ENCODE measurements at places on chromosomes 3 and 15.

DNA sequence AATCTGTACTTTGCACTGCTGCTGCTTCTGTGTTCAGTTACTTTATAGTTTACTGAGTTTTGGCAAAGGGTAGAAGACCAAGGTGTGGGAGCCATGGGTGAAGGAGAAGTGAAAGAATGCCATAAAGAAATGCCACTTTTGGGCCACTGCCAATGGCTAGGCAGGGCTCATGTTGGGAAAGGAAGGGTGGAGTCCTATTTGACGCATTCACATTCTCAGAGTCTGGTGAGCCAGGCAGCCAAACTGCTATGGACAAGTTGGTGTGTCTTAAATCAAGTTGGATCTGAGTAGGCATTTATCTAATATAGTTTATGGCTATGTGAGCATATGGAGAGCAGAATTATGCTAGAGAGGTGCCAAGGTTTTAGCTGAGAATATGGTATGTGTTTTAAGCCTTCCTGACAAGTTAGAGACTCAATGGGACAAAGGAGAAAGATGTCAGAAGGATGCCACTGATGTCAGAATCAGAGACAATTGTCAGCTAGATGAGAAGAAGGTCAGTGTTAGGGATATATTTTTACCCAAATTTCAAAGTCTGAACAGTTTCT, 296.1 kb downstream of the AGBL1 start:
- DNase-seq, result no peak

- no peak for DNase-seq
Measured at GRCh38 chr15:66308531-66308930, 15.2 kb downstream of the DIS3L start.

- DNase-seq, result no peak
Measured at GRCh38 chr15:73127302-73127936, 75.2 kb downstream of the NEO1 start.

GRCh38 chr3:117304681-117305080, 595.1 kb downstream of the TUSC7 start:
- no peak for DNase-seq

GRCh38 chr3:86087160-86087871, 903.6 kb downstream of the VGLL3 start:
- DNase-seq, result no peak

DNA sequence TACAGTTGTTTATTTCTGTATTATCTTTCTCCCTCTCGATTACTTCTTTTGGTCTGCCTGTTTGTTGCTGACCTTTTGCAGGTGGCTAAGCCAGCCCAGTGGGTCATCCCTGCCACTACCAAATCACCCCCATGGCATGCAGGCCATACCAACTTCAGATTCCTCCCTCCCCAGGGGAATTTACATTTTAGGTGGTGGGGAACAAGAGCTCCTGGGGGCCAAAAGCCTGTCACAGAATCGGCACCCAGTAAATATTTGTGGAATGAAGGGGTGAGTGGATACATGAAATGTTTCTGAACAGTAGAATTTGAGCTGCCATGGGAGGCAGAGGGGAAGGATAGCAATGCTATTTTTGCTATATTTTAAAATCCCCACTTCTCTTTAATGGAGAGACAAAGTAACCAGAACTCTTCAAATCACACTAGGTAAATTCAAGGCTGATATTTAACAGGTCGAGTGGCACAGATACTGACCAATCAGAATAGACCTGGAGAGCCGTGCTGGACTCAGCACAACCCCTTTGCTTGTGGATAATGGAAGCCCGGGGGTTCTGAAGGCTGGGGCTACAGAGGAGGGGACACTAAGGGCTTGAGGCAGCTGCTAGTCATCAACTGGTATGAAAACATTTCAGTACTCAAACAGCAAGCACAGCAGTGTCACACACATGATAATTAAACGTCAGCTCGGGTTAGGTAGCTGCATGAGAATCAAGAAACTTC, 54.3 kb upstream of the SMAD3 start:
- DNase-seq, result no peak

- DNase-seq, result no peak
Measured at GRCh38 chr15:92105611-92106010, 252.1 kb downstream of the SLCO3A1 start.

GRCh38 chr15:68205954-68206539, 915 bp upstream of the CALML4 start:
- DNase-seq, result no peak

GRCh38 chr15:88399021-88399685, 68.0 kb downstream of the MRPL46 start:
- DNase-seq, result no peak

GRCh38 chr3:171684221-171684620, 126.1 kb downstream of the PLD1 start:
- no peak for DNase-seq

DNA sequence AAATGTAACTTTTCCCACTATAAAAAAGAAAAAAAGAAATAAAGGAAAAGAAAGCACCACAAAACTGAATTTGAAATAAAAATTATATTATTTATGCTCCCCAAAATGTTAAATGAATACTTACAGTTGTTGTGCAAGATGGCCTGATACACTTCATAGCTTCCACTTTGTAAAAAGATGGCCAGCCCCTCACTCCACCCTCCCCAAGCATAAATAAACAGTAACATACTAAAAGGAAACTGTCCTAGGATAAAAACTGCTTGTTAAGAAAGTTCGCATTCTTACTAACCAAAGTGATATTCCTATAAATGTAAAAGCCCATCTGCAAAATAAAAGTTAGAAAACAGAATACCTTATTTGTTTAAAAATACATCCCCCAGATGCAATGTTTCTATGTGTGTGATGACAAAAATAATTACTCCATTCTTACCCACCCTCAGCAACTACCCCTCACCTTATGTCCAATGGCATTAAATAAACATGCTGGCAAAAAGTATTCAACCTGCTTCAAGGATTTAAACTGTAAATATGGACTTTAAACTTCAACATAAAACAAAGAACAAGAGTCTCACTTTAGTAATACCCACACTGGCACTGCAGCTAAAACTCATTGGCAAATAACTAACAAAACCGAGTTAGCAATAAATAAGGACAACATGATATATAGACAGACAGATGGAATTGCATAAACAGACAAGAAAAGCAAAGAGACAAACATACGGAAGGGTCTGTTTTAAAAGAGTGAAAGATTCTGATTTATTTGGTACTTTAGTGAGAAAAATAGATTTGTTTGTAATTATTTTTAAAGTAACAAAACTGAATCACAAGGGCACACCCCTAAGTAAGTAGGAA, 47.7 kb downstream of the ZBTB20 start:
- DNase-seq, result no peak

DNA sequence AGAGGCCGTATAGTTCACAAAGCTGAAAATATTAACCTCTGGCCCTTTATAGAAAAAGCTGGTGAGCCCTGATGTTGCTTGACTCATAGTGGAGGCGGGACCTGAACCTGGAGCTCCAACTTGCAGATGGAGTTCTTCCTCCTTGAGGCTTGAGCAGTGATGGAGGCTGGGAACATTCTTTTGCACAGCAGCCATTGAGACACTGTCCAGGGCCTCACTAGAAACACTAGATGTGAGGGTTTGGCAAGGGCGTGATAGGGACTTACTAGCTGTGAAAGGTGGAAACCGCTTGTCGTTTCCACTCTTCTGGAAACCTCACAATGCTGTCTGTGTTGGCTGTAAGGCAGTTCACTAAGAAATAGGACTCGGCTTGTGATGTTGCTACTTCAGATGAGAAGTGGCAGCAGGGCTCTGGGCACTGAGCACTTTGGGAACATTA, 12.5 kb downstream of the SMAD6 start:
- DNase-seq, result no peak

DNA sequence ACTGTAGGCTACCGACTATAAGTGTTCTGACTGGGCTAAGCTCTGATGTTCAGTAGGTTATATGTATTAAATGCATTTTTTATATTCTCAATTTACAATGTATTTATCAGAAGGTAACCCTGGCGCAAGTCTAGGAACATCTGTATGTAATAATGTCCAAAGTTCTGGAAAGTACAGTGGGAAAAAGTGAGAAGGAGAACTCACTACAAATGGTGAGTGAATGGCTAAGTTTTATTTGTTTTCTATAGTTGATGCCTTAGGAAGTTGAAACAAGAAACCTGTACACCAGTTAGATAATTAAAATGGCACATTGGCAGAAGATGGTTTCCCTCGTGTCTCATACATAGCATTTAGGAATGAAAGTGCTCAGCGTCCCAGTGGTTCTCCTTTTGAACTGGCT, 333.4 kb upstream of the THRB start:
- no peak for DNase-seq

- no peak for DNase-seq
Measured at GRCh38 chr3:49164983-49165720, 979 bp downstream of the CCDC71 start.

DNA sequence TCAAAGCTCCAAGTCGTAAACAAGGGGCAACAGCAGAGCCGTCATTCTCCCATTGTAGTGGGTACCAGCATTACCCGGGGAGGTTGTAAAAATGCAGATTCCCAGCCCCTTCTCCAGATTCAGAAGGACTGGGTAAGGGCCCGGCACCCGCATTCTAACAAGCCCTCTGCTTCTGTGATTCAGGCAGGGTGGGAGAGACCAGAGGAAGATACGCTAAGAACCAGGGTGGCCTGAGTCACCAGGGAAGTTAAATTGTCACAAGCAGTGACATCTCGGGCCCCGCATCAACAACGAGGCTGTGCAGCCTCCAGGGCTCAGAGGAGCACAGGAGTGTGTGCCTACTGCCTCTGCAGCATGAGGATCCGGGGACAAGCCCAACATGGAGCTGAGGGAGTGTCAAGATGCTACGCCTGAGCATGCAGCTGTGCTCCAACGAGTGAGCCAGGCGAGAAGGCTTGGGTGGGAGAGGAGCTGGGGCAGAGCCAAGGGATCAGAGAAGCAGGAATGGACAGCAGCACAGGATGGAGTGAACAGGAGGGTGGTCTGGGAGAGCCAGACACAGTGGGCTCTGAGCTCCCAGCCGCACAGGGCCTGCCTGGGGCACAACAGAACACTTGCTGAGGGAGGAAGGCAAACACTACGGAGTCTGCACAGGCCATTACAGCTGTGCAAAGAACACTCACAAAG, 68.5 kb downstream of the CPN2 start:
- no peak for DNase-seq

- DNase-seq, result no peak
Measured at GRCh38 chr15:63971427-63971805, 74.9 kb downstream of the DAPK2 start.

DNA sequence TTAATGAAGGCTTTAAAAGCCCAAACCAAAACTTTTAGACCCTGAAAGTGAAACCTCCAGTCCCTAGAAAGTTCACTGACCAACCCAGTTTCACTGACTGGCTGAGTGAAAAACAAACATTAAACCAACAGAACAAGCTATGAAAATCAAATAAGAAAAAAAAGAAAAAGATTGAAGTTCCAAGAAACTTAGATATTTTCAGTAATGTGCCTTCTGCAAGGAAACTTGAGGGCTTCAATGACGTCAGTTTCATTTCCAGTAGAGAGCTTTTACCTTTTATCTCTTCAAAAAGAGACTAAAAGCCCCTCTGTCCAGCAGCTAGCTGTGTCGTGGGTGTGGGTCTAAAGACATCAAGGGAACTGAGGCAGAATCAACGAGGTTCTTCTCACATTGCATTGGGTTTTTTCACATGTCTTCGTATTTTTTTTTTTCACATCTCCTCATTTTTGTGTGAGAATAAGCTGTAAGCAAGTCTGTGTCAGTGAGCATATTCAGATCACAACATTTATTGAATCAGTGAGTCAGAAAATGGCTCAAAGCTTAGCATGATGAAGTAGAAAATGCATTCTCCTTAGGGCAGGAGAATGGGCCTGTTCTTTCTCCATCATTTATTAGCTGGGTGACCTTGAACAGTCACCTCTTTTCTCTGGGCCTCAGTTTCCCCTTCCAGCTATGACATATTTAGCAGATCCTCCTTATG, 54.8 kb upstream of the BCL6 start:
- DNase-seq, result no peak

DNA sequence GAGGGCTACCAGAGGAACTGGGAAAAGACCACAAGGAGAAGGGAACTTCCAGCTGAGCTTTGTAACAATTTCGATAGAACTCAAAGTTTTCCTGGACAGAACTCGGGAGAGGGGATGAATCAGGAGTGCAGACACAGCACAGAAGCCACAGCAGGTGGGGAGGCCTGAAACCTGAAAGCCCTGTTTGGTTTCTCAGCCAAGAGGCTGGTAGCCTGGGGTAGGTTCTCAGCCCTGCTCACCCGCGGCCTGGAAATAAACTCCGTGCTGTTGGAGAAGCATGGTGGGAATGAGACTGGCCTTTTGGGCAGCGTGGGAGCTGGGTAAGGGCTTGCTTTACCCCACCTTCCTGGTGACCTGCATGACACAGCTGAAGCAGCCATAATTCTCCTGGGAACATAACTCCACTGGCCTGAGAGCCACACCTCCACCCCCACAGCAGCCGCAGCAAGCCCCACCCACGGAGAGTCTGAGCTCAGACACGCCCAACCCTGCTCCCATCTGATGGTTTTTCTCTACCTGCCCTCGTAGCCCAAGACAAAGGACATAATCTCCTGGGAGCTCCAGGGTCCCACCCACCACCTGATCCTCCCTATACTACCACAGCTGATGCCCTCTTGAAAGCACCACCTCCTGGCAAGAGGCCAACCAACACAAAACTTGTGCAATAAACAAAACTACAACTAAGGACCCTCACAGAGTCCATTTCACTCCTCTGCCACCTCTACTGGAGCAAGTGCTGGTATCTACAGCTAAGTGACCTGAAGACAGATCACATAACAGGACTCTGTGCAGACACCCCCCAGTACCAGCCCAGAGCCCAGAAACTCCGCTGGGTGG, 52.5 kb upstream of the CHRM5 start:
- no peak for DNase-seq

- DNase-seq, result no peak
Measured at GRCh38 chr3:140850210-140850955, 91.3 kb upstream of the SLC25A36 start.

- no peak for DNase-seq
Measured at GRCh38 chr15:68206711-68207151, 1.6 kb upstream of the CALML4 start.

DNA sequence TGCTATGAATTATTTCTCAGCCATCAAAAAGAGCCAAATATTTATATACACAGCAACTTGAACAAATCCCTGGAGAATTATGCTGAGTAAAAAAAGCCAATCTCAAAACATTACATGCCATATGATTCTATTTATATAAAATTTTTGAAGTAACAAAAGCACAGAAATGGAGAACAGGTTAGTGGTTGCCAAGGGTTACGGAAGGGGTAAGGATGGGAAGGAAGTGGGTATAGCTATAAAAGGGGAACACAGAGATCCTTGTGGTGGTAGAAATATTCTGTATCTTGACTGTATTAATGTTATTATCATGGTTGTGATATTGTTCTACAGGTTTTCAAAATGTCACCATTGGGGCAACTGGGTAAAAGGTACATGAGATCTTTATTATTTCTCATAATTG, 62.3 kb upstream of the ASB14 start:
- DNase-seq, result no peak

DNA sequence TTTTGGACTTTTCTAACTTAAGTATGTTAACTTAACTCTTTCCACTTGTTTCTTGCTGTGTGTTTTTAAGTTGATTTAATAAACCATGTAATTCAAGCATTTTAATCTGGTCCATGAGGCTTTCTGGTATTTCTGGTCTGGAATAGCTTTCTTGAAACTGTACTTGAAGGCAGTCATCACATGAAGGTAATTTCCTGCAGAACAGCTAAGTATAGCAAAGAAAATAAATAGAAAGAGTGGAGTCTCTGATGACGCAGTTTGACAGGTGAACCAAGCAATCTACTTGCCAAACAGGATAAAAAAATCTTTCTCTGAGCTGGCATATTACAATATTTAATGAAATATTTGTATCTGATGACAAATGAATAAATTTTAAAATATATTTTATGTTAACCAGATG, 74.9 kb downstream of the BTLA start:
- DNase-seq, result no peak

GRCh38 chr3:66469220-66469640, 31.6 kb downstream of the LRIG1 start:
- DNase-seq, result no peak

- DNase-seq, result no peak
Measured at GRCh38 chr3:142852009-142852408, 36.9 kb downstream of the PCOLCE2 start.

Measured in esophagus squamous epithelium (tissue), 5 donors.